ENCODE measurements at places on chromosomes 16 and 17.

DNA sequence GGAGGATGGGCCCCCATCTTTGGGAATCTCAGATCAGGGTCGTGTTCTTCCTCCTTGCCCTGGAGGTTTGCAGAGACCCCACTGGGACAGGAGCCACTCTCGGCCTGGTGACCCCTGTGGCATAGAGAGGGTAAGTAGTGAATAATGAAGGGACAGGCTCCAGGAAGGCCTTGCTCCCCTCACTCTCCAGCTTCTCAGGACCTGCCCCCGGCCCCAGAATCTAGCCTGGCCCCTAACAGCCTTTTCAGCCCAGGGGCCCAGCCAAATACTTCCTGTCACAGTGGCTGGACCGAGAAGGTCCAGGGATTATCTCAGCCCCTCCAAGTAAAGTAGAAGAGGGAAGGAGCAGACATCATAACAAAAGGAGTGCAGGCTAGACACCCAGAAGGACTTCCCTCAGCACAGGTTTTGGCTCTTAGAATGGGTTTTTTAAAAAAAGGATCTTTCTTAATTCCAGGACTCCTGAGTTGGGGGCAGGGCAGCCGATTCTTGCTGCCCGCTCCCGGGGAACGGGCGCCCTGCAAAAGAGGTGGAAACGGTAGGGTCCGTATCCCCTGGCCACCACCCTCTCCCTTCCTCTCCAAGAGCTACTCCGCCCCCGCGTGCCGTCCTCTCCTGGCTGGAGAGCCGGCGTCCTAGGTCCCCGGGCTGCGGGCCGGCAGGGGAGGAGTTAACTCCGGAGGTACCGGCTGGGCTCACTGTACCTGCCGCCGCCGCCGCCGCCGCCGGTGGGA, 559 bp upstream of the NXPH3 start:
- DNase-seq: no peak

GRCh38 chr17:19644493-19645210, 3.9 kb upstream of the ALDH3A2 start:
- DNase-seq: no peak

DNA sequence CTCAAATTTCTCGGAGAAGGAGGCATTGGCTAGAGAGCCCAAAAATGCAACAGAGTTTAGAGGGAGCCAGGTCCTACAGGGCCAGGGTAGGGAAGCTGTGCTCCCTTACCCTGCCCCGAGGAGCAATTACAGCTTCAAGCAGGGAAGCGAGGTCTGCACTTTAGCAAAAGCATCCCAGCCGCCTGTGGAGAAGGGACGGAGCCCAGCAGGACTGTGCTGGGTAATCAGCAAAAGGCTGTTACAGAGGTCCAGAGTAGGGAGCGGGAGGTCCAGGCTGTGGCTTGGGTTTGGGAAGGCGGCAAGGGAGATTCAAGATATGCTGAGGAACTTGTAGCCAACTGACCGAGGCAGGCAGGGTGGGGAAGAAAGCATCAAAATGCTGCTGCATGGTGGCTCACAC, 162.6 kb downstream of the TMEM132E start:
- DNase-seq: no peak

DNA sequence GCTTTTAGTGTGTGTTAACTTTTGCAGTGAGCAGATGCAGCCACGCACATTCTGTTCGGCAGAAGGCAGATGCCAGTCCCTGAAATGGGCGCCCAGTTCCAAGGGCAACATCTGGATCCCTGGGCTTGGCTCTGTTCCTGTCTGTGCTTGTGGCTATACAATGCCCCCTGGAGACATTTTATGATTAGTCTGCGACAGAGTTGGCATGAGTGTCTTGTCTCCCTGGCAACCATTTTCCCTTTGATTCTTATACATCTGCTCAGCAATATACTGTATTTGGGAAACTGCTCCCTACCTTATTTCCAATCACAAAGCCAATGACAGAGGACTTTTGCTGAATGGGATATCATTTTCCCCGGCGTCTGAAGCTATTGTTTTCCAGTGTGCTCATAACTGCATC, 1629.5 kb upstream of the GOT2 start:
- DNase-seq: no peak

GRCh38 chr16:85610446-85611193, 2.5 kb upstream of the GSE1 start:
- peak; percentile 76 for DNase-seq

- no peak for DNase-seq
These were observed 236.7 kb upstream of the GOT2 start for GRCh38 chr16:58970775-58971174.

DNA sequence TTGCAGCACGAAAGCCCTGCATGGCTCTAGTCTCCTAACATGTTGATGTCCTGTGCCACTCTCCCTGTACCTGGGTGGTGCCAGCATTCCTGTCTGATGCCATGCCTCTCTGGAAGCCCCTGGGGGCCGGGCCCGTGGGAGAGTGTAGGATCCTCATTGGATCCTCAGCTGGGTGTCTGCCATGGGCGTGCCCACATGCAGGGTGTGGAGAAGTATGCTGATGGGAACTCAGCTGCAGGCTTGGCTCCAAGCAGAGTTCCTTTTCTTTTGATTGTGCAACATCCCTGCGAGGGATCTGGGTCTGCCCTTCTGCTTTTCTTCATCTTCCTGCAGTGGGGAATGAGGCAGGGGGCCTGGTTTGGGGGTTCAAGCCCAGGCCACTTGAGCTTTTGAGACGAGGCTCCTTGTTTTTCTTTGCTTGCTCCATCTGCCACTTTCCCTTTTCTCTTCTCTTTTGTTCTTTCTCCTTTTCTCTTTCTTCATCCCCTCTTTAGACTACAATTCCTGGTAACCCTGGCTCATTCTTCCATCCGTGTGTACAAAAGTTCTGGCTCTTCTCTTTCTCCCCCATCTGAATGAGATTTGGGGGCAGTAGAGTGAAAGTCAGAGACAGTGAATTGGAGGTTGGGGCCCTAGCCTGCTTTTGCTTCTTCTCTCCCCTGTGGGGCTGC, 32.9 kb downstream of the KSR1 start:
- DNase-seq: no peak

- no peak for DNase-seq
These were observed 6.3 kb upstream of the NPTX1 start for GRCh38 chr17:80482555-80483308.

DNA sequence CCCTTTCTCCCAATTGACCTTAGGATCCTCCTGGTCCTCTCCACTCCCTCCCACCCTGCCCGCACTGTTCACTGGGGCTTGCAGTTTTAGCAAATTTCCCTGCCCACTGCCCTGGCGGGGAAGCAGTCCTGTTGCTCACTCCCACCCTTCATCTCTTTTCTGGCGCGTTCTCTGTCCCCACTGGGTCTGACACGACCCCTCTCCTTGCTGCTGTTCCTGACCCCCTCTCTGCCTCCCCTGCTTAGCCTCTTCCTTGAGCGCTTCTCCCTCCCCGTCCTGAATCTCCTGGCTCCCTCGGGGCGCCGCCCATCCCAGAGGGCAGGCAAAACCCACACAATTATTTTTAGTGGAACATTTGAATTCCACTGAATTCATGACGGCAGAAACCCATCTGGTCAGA, 1796.4 kb downstream of the TP53TG3F start:
- DNase-seq: no peak

DNA sequence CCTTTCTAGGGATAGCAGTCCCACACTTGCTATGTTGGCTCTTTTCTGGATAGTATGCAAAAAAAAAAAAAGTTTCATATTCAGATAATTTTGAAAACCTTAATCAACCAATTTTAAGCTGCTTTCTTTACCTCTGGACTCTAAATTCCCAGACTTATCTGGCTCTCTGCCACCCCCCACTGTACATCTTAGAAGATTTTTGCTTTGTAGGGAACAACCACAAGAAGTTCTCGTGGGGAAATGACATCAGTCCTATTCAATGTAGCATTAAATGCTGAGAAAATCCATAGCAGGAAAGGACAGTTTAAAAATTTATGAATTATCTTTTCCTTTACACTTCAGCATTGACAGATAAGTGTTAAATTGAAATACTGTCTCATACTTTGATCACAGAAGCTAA, 562.7 kb upstream of the HSBP1 start:
- DNase-seq: no peak

DNA sequence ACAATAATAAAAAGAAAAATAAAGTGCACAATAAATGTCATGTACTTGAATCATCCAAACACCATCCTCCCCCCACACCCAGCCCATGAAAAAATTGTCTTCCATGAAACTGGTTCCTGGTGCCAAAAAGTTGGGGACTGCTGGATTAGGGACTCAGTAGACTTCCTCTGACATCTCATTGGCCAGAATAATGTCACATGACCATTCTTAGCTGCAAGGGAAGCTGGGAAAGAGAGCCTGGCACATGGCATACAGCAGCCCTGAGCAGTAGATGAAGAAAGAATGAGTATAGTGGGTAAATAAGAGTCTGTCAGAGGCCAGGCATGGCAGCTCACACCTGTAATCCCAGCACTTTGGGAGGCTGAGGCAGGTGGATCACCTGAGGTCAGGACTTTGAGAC, 12.5 kb downstream of the ITPRIPL2 start:
- no peak for DNase-seq

All from T follicular helper cell (primary cell).